CD8-positive, alpha-beta memory T cell (primary cell): ENCODE measurements at places on chromosomes 7 and 10.
A peak's percentile ranks its signal among the peaks of the same experiment; 100 is the strongest.

DNA sequence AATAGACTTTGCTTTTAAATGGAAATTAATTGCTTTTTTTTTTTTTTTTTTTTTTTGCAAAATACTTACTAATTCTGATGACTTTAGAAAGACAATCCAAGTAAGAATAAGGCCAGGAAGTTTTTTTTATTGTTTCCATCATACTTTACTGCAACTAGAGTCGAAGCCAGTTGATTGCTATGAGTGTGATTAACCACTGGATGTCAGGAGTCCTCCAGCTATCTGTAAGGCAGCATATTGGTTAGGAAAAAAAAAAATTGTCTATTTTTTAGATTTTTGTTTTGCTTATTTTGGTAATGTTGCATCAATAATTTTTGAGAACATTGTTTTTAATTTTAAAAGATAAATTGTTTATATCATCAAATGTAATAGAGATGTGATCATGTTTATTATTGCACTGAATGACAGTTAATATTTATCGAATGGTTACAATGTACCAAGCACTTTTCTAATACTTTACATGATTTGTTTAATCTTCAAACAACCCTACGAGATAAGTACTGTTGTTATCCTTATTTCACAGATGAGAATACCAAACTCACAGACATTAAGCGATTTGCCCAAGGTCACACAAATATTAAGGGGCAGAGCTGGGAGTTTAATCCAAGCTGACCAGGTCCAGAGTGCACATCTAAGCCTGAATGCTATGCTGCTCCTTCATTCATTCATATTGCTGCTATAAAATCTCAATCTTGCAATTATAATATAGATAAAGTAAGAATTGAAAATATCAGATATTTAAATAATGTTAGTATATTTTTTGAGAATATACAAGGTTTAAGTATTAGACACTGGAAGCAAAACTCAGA, 19.9 kb upstream of the LMOD2 start:
- DNase-seq, result no peak

GRCh38 chr7:4149645-4150044, 532.5 kb upstream of the FOXK1 start:
- DNase-seq, result no peak

GRCh38 chr10:29598851-29599311, 35.9 kb downstream of the SVIL start:
- no peak for DNase-seq

DNA sequence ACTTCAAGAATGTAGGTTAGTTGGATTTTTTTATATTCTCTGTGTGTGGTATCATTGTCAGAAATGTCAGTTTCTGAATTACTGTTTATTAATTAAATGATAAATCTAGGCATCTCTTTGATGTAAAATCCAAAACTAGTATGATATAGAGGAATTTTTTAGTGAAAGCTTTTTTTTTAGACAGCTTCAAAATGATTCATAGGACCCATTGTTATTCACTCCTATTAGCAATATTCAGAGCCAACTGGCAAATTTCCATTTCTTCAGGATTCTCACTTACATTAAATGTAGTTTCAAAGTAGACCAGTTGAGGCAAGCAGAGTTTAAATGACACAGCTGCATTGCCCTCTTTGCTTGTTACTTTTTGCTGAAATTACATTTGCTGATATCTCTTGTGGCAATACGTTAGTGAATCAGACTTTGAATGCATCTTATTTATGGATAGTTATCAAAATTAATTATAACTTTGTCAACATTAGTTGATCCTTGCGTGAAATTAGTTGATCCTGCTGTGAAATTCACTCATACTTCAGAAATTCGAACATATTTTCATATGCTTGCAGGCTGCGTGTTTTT, 20.3 kb downstream of the ZNF277 start:
- no peak for DNase-seq

DNA sequence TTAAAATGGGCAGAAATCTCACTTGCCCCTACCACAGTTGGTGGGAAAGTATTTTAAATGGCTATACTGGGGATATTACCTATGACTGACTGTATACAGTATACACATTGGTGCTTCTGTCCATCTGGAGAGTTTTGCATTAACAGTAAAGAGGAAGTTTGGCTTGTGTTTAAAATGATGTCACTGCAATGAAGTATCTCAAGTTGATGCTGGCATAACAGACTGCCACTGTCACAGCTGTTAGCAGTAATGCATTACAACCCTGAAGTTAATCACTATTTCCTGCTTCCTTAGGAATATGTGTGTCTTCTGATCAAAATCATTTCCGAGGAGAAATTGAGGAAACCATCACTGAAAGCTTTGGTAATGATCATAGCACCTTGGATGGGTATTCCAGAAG, 1.9 kb downstream of the DKK1 start:
- DNase-seq, result no peak

- DNase-seq, result no peak
Measured at GRCh38 chr10:12741360-12741804, 260.1 kb downstream of the CCDC3 start.

- DNase-seq, result no peak
Measured at GRCh38 chr7:137386966-137387365, 43.4 kb upstream of the PTN start.

GRCh38 chr10:5629303-5630111, 36.9 kb downstream of the ASB13 start:
- DNase-seq, result peak; percentile 76

DNA sequence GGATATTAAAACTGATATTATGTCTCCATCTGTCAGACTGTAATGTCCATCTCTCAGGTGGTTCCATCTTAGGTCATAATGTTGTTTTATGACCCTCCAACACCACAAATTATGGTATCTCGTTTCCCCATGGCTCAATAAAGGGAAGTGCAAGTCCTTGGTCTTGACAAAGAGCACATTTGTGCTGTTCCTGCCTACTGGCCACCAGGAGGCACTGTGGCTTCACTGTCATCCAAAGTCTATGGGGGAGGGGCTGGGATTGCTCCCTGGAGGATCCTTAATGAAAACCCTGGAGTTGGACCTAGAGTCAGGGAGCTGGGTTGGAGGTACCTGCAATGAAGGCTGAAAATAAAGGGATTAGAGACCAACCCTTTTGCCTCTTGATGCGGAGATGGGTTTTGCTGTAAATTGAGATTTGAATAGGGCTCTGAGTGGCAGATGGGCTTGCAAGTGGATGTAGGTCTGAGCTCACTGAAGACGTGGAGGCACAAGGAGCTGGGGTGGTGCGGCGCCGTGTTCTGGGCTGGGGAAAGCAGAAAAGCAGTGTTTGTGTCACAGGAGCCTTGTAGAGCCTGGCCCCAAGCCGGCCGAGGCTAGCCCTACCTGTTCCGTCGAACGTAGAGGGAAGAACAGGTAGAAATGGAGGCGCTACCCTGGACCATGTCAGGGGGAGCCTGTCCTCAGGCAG, 180.5 kb upstream of the PRSS58 start:
- no peak for DNase-seq

DNA sequence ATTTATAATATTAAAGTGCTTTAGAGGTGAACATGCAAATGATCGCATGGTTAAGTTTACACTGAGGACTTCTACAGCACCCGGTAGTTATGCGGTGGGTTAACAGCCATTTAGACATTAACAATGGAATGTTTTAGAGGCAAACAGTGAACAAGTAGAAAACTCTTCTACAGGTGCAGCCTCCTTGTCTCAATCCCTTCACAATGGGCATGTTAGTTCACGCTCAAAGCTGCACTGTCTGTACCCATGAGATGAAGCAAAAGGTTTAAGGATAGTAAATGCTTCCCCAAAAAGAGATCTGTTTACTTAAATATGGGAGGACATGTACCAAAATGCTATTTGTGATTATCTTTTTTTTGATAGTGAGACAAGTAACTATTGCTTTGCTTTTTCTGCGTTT, 25.1 kb downstream of the PUS7 start:
- DNase-seq, result no peak

GRCh38 chr10:97506199-97506991, 7.7 kb downstream of the UBTD1 start:
- DNase-seq, result no peak

- no peak for DNase-seq
Measured at GRCh38 chr7:155685791-155686160, 41.3 kb downstream of the RBM33 start.

DNA sequence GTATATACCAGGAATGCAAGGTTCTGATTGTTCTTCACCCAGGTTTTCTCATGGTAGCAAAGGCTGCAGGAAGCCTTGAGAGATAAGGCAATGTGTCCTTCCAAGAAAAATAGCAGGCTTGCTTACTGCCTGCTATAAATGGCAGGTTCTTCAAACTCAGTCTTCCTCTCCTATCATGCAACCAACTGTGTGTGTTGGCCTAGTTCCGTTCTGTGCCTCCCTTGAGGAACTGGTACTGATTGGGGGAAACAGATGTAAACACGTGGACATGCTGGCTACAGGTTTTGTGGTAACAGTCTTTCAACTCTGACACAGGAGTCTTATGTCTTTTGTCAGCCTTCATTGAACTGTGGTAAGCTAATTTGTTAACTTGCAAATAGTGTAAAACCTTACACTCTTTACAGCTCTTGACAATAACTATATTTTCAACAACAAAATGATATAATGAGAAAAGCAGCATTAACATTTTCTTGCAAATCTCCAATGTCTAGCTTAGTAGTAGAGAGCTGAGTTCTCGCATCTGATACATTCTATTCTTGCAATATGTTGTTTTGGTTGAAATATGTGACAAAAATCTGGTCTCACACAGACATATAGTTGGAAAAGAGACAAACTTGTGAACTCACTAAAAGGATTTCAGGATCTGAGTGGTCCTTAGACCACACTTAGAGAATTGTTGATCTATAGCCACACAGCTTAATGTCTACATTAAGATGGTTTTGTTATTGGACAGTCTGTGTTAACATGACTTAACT, 54.7 kb upstream of the LSM8 start:
- DNase-seq, result no peak

DNA sequence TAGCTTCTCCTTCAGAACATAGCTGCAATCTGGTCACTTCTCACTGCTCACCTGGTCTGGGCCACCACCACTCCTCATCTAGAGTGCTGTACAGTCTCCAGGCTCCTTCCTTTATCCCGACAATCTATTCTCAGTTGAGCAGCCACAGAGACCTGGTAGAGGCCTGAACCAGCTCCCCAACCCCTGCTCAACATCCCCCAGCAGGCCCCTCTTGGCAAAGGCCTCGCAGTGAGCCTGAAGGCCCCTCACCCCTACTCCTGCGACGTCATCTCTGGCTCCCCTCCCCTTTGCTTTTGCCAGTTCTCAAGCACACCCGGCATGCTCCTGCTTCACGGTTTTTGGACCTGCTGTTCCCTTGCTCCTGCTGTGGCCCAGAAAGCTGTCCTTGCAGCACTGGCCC, 113.9 kb downstream of the ARHGAP22 start:
- no peak for DNase-seq

DNA sequence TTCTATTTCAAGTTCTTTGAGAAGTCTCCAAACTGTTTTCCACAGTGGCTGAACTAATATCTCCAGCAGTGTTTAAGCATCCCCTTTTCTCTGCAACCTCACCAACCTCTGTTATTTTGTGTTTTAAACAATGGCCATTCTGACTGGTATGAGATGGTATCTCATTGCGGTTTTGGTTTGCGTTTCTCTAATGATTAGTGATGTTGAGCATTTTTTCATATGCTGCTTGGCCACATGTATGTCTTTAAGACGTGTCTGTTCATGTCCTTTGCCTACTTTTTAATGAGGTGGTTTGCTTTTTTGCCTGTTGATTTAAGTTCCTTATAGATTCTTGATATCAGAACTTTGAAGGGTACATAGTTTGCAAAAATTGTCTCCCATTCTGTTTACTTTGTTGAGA, 156.6 kb upstream of the IMMP2L start:
- DNase-seq, result no peak

GRCh38 chr10:100998183-100998990, 1.2 kb upstream of the LZTS2 start:
- DNase-seq, result peak; percentile 56

DNA sequence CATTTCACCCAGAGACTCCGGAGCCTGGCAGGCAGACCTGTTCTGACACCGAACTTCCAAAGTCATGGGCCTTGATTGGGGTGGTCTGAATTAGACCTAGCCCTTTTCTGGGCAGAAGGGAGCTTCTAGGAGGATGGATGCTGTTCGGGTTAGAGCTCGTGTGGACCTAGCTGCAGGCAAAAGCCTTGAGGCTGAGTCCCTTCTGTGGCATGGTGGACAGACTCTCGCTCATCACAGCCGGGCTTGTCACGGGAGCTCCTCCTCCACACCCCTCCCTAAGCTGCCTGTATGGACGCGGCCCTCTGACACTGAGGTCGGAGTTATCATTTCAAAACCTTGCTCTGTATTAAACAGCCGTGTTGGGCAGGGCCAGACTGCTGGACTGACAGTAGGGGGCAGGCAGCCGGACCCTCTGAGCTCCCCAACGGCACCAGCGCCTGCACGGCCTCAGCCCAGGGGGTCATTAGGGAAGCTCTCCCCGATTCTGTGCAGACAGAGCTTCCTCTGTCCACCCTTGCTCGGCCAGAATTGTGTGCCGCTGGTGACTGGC, 2.2 kb downstream of the IRF5 start:
- DNase-seq, result no peak

DNA sequence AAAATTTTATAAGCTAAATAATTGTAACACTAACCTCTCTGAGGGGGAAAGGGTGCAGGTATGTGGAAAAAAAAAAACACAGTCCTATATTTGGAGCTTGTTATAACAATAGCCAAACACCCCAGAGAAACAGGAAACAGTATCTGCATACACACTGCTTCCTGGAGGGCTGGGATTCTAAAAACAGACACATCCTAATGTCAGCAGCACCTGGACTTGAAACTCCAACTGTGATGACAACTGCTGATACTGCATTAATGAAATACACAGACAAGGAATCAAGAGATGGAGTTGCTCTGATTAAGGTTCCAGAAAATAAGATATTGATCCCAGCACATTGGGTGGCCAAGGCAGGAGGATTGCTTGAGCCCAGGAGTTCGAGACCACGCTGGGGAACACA, 9.3 kb downstream of the DAGLB start:
- DNase-seq, result no peak

DNA sequence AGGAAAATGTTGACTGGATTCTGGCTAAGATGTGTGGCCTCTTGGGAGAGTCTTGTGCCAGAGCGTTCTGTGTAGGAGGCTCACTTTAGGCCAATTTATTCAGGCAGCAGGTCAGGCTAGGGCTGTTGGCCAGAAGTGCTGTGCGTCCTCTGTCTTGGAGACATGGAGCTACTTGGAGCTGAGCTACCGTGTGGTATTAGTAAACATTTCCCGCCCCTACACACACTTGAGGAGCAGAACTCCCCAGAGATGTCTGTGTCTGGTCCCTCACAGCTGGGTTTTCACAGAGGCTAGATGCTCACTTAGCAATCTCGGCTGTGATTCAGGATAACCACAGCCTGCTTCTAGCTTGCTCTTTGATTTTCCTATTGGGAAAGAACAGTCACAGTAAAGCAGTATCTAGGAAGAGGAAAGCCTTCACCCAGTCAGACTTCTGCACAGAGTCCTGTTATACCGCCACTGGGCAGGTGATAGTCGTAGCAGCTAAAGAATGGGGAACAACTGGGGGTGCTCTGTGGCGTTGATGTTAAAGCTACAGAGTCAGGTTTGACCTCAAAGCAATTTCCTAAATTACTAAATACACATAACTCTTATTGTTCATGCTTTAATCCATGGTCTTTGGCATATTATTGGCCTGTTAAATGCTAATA, 86.7 kb downstream of the MDFIC start:
- no peak for DNase-seq
